ENCODE measurements at places on chromosomes 7 and 10.

DNA sequence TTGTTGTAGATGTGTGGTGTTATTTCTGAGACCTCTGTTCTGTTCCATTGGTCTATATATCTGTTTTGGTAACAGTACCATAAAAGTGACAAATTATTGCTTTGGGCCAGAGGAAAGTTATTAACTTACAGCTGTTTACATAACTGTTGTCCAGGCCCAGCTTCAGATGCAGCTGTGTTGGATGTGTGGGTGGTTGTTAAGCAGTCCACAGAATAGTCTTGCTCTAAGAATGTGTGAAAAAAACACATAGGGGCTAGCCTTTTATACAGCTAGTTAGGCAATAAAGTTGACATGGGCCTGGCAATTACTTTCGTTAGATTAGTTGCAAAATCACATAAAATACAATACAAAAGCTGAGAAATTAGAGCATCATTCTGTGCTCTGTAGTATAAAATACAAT lies 31.9 kb downstream of the DLD start:
- no peak for DNase-seq

GRCh38 chr7:30935569-30935877 lies 23.9 kb downstream of the AQP1 start:
- DNase-seq: no peak

DNA sequence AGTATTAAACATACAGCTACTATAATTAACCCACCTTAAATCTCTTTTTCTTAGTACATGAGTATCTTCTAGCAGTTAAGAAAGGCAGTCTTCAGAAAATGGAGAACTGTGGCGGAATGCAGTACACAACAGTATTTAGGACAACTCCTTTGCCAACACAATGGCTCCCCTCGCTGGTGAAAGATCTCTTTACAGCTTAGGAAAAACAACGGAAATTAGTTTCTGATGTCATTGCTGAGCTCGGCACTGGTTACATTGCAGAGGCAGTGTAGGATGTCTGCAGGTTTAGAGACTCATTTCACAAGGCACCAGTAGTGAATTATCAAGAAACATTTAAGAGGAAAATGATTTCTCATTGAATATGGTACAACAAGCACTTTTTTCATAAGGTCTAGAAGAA lies 43.4 kb downstream of the GLRX3 start:
- DNase-seq: no peak

GRCh38 chr10:1738950-1739349 lies 1.6 kb upstream of the ADARB2 start:
- no peak for DNase-seq

DNA sequence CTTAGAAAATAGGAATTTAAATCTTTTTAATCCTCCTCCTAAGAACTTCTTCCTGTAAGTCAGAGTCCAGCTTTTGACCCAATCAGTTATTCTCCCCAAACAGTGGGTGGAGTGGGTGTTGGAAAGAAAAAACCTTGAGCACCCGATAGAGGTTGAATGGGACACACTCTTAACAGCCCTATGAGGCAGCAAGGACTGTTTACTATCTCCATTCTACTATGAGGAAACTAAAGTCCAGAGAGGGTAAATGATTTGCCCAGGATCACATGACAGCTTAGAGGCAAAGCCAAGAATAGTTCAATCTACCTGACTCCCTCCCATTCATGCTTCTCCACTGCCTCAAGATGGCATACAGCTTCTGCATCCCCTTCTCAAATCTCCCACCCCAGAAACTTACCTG lies 57.6 kb upstream of the SLC35B4 start:
- no peak for DNase-seq

GRCh38 chr10:93081834-93082233 lies 8.1 kb downstream of the CYP26A1 start:
- DNase-seq: no peak

- no peak for DNase-seq
Measured at GRCh38 chr7:67753891-67754290, 757.3 kb downstream of the TYW1 start.

GRCh38 chr7:106957766-106958165 lies 86.7 kb upstream of the PRKAR2B start:
- no peak for DNase-seq

GRCh38 chr10:62778125-62778524 lies 26.4 kb upstream of the ADO start:
- no peak for DNase-seq

- no peak for DNase-seq
Measured at GRCh38 chr7:114450431-114450830, 35.8 kb downstream of the FOXP2 start.

DNA sequence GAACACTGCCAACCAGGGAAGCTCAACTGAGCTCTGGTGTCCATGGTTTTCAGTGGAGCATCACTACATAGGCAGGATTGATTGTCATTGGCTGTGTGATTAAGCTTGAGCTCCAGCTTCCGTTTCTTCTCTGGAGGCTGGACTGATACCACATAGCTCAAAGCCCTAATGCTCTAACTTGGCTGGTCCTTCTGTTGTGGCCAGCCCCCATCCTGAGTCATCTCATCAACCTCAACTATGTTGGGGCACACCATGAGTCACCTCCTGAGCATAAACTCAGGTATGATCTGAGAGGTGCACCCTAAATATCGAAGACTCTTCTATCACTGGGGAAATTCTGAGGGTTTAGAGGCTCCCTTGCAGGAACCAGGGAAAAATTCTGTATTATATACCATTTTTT lies 114.5 kb upstream of the INHBA start:
- DNase-seq: no peak

DNA sequence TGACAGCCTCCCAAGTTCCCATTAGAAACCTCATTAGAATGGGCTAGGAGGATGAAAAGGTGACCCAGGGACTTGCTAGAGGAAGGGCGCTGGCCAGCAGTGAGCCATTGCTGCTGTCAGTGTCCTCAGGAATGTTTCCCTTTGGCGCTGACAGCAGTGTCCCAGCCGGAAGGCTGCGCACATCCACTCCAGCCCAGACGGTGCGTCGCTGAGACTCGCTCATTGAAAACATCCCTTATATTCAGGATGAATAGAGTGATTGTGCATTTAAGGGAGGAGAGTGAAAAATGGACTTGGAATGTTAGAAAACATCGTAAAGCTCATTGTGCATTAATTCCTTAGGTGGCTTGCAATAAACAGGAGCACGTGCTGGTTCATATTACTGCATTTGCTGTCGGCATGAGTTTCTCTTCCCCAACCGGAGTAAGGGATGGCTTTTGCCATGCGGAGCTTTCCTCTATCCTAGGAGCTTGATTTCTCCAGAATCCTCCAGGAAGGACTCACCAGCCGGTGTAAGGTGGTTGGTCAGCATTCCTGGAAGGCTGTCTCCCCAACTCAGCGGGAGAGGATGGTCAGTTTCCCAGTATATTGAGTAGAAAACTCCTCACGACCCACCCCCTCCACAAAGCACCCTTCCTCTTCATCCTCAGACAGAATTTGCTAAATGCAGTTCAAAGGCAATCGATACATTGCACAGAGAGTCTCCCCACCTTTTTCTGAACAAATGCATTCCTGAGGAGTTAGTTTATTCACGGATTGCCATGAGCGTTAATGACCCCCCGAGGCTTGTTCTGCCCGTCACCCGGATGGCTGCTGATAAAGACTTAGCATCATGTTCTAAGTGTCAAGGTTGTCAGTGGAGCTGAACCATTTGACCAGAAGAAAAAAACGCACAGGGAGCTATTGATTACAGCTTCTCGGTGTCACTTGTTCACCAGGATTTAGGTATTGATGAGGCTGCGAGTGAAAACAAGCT lies 201.8 kb downstream of the EBF3 start:
- no peak for DNase-seq

GRCh38 chr7:82234457-82235049 lies 209.0 kb downstream of the CACNA2D1 start:
- DNase-seq: no peak

GRCh38 chr7:69665369-69665768 lies 67.1 kb downstream of the AUTS2 start:
- no peak for DNase-seq

DNA sequence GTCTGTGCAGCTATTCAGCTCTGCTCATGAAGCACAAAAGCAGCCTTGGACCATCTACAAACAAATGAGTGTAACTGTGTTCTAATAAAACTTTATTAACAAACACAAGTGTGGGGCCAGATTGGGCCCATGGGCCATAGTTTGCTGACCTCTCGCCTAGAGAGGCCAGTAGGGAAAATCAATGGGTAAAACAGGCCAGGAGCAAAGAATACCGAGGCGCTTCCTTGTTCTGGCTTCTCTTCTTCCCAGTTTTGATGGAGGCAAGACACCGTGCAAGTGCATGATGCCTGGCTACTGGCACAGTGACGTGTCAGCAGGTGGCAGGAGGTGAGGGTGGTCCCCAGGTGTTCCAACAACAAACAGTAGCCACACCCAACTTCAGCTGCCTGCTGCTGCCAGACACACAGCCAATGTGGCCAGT lies 94.3 kb upstream of the SDK1 start:
- DNase-seq: no peak

- no peak for DNase-seq
Measured at GRCh38 chr10:96906864-96907263, 74.8 kb downstream of the LCOR start.

DNA sequence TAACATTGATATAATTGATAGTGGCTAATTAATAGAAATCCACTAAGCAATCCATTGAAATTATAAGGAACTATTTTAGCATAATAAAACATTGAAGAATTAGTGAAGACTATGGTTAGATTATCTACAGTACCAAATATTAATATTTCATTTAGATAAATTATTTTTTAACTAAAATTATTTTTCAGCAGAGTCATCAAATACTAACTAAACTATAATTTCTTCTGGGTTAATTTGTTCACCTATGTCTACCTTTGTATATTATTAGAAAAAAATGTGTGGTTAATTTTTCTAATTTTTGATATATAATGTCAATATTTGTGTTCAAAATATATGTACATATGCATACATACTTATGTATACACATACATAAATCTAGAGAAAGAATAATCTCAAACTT lies 140.2 kb downstream of the KCND2 start:
- no peak for DNase-seq

- DNase-seq: no peak
Measured at GRCh38 chr7:65438598-65438997, 64.9 kb downstream of the ZNF92 start.

DNA sequence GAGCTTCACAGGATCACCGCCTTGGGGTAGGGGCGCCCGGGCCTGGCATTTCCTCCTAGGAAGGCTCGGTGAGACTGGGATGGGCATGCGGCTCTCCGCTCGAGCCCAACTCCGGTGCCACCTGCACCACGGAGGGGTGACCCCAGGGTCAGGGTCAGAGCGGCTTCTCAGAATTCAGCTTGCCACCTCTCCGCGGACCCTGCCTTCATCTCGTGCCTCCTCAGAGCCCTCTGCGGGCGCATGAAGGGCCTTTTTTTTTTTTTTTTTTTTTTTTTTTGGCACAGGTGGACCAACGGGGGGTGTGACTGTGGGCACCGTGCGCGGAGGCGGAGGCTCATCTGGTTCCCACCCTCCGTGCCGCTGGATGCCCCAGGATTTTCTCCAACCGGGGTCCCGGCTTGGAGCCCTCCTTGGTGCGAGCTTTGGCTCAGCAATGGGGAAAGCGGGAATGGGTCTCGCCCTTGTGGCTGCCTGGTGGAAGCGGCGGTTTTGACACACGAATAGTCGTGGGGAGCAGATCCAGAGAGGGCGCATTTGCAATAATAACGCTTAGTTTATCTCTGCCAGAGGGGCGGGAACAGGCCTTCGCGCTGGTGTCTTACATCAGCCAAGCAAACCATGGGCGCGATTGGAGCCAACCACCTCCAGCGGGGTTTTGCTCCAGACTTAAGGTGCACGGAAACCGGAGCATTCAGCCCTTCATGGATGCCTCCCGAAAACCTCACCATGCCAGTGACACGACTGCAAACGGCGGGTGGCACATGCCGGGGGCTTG lies 5.0 kb upstream of the TNRC18 start:
- DNase-seq: no peak

GRCh38 chr10:28681291-28681763 lies 4.0 kb downstream of the BAMBI start:
- DNase-seq: no peak

DNA sequence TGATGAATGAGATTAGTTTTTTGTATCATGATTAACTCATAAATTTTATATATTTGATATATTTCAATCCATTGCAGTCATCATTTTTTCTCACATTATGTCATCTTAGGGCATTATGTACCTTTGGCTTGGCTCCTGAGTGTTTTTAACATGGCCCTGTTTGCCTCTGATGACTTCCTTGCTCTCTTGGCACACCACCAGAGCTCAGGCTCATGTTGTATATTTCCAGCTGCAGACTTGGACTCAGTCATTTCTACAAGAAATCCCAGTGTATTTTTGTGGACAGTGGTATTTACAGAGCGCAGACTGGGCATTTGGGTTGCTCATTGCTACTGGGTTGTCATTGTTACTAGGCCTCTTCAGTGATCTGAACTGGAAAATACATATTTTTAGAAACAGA lies 188.5 kb downstream of the ADRA2A start:
- no peak for DNase-seq

DNA sequence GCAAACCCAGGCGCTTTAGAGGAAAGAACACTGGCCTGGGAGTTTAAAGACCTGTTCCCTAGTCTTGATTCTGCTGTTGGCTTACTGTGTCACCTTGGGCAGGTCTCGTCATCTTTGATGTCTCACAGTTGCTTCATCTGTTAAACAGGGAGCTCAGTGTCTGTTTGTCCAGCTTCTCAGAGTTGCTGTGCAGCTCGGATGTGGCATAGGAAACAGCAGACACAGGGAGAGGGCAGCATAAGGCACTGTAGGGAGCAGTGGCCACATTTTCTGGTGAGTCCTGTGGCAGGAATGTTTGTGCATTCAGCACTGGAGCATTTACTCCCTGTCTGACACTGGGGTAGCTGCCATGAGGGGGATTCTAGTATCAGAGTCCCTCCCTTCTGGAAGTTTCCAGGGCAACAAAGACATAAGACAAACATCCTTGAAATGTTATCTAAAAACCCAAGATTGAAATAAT lies 2.0 kb downstream of the REPIN1 start:
- no peak for DNase-seq

GRCh38 chr10:92969151-92969550 lies 91.4 kb upstream of the CYP26C1 start:
- DNase-seq: no peak

DNA sequence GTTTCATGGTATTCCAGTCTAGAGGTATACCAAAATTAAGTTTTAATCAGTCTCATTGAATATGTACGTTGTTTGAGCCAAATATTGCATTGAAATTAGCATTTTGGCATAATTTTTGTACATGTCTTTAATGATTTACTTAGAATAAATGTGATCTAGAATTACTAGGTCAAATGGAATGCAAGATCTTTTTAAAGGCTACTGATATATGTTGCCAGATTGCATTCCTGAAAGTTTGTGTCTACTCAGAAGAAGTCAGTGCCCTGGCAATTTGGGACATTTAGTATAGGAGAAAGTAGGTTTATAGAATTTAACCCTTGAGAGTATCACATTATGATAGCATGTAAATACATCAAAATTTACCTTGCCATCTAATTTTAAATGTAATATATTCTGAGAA lies 32.4 kb downstream of the KMT2E start:
- no peak for DNase-seq

- DNase-seq: no peak
Measured at GRCh38 chr10:132334631-132335188, 2.7 kb downstream of the LRRC27 start.
